Central memory CD8-positive, alpha-beta T cell (primary cell): ENCODE measurements at places on chromosomes 7 and 10.

GRCh38 chr7:105429746-105430612 lies 41.3 kb upstream of the SRPK2 start:
- no peak for DNase-seq

- DNase-seq, result no peak
Measured at GRCh38 chr10:27998178-27998953, 513 bp downstream of the ODAD2 start.

- DNase-seq, result no peak
Measured at GRCh38 chr7:103704701-103705100, 258.7 kb upstream of the SLC26A5 start.

DNA sequence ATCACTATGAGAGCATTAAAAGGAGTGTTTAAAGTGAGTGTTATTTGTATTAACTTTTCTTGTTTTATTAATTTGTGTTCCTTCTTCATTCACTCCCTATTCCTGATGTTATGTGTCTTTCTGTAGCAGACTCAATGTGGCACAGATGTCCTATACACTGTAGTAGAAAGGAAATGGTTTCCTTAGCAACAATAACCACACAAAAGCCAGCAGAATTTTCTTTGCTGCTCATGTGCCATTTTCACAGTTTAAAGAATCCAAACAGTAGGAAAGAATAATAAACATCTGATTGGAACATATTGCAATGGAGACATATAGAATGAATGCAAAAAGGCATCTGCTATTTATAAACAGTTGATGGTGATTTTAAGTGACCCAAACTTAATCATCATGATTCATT lies 763.6 kb downstream of the PHTF2 start:
- no peak for DNase-seq

GRCh38 chr10:8312781-8313180 lies 258.3 kb downstream of the GATA3 start:
- DNase-seq, result no peak

GRCh38 chr10:86105640-86106039 lies 261.0 kb downstream of the GRID1 start:
- no peak for DNase-seq

- no peak for DNase-seq
Measured at GRCh38 chr7:427506-428103, 92.0 kb downstream of the PDGFA start.

- DNase-seq, result no peak
Measured at GRCh38 chr10:121531076-121531829, 67.0 kb downstream of the FGFR2 start.

- no peak for DNase-seq
Measured at GRCh38 chr7:149334219-149334618, 72.2 kb downstream of the ZNF783 start.

DNA sequence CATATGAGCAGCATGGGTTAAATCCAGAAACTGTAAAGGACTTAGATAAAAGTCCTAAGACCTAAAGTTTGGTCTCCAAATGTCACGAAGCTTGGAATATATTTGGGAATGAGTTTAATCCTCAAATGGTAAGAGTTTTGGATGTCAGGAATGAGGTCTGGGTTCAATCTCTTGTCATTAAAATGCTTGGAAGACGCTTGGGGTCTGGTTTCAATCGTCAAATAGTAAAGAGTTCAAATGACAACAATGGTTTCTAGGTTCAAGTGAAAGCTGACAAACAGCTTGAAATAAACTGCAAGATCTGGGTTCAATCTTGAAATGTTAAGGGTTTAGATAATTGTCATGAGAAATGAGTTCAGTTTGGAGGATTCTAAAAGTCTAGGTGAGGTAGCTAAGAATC lies 385.5 kb upstream of the HPS1 start:
- DNase-seq, result no peak

- DNase-seq, result no peak
Measured at GRCh38 chr7:148903504-148903903, 19.4 kb upstream of the EZH2 start.

DNA sequence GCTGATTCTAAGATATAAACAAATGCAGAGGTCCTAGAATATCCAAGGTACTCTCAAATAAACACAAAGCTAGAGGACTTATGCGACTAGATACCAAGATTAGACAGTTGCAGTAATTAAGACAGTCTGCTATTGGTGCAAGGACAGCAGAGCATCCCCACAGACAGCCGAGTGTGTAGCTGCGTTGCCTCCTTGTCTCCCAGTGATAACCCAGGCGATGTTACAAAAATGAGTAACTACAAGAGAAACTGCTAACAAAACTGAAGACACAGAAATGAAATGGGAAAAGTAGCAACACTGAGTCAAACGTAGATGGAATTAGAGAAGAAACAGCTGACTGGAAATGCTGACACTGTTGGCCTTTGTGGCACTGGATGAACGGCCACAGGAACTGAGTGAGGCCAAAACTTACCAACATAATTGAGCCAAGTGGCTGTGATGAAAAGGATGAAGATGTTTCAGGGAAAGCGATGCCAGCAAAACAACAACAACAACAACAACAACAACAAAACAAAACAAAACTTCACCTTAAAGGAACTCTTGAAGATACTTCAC lies 54.3 kb downstream of the BAIAP2L1 start:
- DNase-seq, result no peak

GRCh38 chr10:91909117-91909677 lies at the start of gene FGFBP3:
TSS of gene FGFBP3 (minus strand) at chr10:91909486. CDS start at chr10:91908969, 517 bp downstream.
- no peak for DNase-seq

DNA sequence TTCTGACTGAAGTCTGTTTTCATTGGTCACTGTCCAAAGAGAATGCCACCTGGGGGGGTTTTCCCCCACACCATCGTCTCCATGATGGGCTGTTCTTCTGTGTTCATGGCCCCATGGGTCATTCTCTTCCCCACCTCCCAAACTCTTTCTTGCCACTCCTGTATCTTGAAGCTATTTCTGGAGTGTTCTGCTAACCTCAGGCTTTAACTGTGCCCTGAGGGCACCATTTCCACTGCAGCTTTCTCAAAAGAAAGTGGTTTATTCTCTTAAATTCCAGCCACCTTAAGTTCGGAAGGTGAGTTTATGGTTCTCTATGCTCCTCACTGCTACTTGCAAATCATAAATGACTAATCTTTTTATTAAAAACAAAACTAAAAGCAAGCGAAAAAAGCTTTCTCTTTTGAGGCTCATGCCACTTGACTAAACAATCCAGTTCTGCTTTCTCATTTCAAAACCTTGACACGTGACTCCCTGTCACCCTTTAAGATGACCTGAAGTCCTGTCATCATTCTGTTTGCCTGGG lies 7.4 kb upstream of the APBB1IP start:
- DNase-seq, result no peak

GRCh38 chr7:81419731-81420130 lies 350.1 kb downstream of the HGF start:
- DNase-seq, result no peak

DNA sequence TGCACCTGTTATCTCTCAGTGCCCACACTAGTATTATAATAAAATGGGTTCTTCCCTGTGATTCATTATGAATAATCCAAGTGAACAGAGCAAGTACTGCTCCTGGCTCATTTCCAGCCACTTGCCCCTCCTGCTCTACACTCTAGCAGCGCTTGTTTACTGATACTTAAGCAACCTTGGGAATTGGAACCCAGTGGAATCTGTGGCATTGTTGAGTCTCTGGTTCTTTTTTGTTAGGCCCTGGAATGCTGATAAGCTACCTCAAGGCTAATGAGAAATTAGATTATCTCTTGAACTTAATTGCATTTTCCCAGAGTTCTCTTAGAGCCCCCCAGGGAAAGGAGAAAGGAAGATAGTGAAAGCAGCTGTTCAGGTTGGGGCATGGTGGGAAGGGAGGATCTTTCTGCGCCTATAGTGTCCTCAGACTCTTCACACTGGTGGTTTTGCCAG lies 34.0 kb downstream of the PRKAR2B start:
- DNase-seq, result no peak

GRCh38 chr7:1810961-1811849 lies 141.1 kb downstream of the ELFN1 start:
- DNase-seq, result no peak

DNA sequence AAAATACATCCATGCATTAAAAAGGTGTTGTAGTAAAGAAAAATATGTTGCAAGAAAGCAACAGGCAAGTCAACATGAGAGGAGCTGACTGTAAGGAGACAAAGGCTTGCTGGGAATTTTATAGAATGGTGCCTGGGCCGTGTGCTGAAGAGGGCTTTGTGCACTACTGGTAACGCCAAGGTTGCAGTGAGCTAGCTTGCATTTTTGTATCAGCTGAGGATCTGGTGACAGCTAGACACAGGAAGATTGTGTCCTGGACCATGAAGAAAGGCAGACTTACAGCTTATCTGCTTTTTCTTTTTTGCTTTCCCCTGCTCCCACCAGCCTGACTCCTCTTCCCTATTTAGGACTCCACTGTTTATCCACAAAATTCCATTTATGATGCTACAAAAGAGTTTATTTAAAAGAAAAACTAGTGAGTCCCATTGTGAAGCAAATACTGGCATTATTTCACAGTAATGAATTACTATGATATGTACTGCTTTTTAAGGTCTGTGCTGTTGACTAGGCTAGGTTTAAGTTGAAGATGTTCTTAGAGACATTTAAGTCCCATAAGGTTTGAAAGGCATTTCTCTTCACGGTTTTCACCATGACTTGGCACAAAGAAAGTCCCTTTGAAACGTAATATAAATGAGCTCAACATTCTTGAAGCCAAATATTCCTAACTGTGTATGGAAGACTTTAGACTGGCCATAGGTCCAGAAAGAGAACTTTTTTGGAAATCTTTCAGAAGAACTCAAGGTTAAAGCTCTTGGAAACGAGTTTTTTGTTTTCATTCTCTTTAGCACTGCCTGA lies 88.6 kb downstream of the SEC23IP start:
- no peak for DNase-seq

DNA sequence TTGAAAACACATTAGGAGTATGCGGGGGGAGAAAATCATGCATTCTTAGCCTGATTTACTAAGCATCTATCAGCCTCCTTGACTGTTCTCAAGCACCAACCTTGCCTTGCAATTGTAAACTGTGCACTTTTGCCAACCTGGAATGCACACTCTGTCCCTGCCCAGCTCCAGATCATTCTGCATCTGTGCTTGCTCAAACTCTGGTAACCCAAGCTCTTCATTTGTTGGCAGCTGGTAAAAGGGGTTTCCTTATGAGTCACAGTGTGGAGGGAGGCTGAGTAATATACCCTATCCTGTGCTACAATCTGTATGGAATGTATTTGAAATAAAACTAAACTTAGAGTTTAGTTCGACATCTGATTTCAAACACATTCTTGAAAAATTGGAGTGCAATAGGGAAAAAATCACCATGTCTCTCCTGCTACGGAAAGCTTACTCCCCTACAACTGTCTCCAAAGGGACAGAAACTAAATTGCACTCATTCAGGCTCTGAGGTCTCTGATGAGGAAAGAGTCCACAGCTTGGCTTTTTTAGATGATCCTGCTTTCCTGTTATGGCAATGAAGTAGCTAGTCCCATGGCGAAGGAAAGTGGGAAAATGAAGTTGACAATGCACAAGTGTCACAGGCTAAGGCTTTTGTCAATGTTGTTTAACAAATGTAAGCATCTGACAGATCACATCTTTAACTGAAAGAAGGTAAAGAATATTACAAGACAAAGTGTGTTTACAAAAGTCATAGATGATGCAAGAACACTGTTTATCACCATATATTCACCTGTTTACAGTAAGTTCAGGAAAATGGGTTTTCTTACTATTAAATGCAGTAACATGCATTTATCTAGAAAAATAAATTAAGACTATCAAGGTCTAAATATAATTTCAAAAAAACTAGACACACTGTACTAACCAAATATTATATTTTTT lies 61.9 kb downstream of the TES start:
- no peak for DNase-seq

DNA sequence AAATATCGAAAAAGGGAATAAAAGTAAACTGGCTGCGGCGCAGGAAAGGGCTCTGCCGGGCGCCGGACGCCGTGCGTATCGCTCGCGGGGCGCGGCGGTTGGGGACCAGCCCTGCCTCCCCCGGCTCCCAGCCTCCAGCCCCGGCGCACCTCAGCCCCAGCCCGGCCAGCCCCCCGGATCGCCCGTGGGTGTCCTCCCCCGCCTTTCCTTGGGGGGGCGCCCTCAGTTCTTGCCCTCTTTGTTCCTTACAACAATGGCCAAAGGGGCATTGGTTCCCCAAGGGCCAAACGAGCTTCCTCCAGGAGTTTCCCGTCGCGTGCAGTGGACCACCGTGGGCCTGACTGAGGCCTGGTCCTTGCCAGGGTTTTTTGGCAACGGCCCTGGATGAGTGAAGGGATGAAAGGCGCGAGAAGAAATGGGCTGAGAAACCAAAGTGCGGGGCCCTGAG lies 1.2 kb downstream of the MACROH2A2 start:
- DNase-seq, result no peak

- no peak for DNase-seq
Measured at GRCh38 chr7:112152186-112152585, 54.0 kb downstream of the DOCK4 start.

- DNase-seq, result no peak
Measured at GRCh38 chr7:1979591-1980560, 252.9 kb downstream of the MAD1L1 start.

- DNase-seq, result no peak
Measured at GRCh38 chr7:2263176-2263575, 21.1 kb downstream of the NUDT1 start.

DNA sequence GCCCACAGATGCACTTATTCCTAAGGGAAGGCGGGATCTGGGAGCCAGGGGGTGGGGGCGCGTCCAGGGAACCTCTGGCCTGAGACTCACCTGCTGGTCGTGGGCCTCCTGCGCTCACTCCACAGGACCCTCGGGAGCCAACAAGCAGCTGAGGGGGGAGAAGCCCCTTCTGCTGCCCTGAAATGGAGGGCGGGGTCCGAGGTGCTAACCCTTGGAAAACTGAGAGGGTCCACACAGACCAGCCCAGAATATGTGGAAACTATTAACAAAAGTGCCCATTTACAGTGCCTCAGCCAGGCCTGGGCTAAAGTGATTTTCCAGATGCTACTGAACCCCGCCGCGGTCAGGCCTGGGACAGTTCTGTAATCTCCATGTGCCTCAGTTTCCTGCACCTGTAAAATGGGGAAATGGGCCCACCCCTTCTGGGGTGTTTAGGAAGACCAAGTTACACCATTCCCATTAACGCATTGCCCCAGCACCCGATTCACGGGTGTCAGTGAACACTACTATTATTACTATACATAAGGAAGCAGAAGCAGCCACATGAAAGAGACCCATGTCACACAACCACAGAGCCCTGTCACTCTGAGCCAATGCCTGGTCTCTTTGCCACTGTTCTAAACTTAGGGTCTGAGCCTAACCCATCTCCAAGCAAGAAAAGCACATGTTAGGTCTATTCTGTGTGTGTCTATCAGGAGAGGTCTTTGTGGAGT lies 630 bp upstream of the VSTM4 start:
- DNase-seq, result no peak

DNA sequence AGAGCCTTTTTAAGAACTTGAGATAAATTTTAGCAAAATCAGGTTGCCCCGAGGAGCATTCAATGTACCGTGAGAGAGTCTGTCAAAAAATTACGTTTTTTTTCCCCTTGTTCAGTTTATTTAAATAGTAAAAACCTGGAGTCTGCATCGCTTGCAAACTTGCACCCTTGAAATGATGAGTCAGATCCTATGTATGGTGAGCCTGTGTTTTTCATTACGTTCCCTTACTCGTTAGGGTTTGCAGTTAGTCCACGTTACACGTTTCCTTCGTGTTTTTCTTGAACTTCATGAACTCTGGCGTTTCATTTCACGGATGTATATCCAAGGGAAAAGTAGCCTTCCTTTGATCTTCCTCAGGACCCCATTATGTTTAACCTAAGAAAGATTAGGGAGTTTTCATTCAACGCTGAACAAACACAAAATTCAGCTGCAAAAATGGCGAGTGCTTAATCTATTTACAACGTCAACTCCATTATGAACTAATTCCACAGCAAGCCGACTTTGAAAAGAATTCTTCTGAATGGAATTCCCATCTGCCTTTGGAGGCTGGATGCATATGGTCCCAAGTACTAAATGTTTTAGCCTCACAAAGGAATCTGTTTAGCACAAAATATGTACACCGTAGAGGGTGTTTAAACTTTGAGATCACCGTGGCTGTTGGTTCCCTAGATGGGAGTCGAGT lies 182.4 kb downstream of the MYOF start:
- no peak for DNase-seq
